Stimulated activated CD4-positive, alpha-beta T cell treated with anti-CD3 and anti-CD28 coated beads, Interleukin-1b, Interleukin-23, amount 100 ng/mL, for 1 hour (primary cell): ENCODE measurements at places on chromosomes 4 and X.

DNA sequence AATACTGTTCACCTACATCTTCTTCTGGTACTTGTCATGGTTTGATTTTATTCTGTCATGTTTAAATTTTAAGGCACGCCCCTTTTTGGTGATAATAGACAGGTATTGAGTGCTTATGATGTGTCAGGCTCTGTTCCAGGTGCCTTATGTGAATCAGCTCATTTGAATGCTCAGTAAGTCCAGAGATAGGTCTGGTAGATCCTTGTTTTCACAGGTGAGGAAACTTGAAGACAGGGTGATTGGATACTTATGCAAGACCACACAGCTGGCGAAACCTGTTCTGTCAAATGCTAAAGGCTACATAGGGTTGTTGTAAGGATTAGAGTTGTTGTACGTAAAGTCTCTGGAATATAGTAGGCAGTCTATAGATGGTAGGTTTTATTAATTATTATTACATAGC is 9.6 kb upstream of the SLC25A14 start:
- DNase-seq = no peak

DNA sequence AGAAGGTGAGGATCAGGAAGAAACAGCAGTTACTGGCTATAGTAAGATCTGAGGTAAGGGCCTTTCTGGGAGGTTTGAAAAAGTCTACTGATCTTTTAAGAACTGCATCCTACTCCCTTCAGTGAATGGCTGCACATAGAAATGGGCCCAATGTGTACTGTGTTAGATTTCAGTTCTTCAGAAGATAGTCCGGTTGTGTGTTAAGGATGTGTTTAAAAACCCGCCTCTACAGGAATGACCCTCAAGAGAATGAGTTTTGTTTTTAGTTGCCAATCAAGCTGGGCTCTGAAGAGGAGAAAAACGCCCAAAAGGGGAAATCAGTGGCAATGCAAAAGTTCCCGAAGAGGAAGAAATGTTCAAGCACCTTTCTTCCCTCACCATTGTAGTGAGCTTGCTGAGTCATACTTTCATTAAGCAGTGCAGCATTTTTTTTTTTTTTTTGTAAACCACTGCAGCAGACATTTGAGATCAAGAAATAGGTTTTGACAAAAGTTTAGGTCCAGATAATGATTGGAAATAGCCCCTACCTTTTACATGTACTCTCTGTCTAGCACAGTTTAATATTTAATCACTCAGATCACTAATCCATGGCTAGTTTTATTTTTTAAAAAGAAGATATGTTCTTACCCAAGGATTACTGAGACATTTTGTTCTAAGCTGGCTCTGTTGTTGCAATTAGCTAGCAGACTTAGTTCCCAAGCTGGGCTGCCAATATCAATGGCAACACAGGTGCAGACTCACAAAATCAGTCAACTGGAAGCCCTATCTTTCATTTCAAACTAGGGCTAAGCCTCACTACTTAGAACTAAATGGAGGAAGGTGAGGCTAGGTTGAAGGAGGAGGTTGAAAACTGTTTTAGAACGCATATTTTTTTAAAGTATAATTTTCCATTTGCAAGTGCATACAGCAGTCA is 7.0 kb upstream of the TRPC5OS start:
- no peak for DNase-seq

GRCh38 chrX:53595266-53595810 is 91.2 kb downstream of the HUWE1 start:
- DNase-seq = no peak

DNA sequence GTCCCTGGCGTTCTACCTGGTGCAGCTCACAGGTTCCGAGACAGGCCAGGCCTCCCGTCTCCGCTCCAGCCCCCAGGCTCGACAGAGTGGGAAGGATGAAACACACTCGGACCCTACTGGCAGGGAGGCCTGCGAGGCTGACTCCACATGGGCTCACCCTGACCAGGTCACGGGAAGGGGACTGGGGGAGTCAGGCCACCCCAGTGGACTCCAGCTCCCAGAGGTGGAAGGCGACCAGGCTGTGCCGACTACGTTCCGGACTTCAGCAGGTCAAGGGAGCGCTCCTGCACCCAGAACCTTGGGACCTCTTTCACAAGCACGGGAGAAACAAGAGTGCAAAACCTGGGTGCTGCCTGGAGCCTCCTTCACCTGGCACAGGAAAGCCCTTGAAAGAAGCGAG is 4.6 kb upstream of the IRAK1 start:
- DNase-seq = no peak

GRCh38 chr4:147707892-147708672 is 23.8 kb upstream of the ARHGAP10 start:
- no peak for DNase-seq

GRCh38 chrX:119156241-119156640 is 28.6 kb upstream of the KIAA1210 start:
- DNase-seq = no peak

- DNase-seq = no peak
Observed at GRCh38 chr4:915595-915994, 16.5 kb downstream of the GAK start.

DNA sequence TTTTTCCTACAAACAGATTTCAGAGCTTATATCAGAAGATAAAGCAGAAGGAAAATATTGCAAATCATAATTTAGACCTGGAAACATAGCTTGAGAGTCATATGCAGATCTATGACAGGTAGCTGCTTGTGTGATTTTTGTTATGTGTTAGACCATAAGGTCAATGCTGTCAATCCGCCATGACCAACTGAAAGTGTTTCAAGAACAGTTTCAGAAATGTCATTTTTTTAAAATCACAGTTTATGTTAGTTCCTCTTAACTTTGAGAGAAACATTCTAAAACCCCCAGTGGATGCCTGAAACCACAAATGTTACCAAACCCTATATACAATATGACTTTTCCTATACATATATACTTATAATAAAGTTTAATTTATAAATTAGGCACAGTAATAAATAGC is 391.3 kb upstream of the FAM241A start:
- DNase-seq = no peak
